ENCODE measurements at places on chromosomes 5 and 9. TPM values are rescaled to one million over a fixed set of nuclear protein-coding genes. Genes with fewer than 3 reads are reported as not detected.
A peak's percentile ranks its signal among the peaks of the same experiment; 100 is the strongest.

- H3K27ac ChIP-seq = peak overlapping the region; percentile 94
- H3K4me1 ChIP-seq = peaks cover 68% of the 10 kb centered on the region
- H3K27me3 ChIP-seq = no peaks in the 10 kb centered on the region
- peak; percentile 78 for DNase-seq
These were observed 15.0 kb downstream of the SEMA4D start for GRCh38 chr9:89482901-89483361.

GRCh38 chr9:79568337-79569101, 3.2 kb upstream of the TLE4 start:
- H3K27ac ChIP-seq = no peak overlapping the region
- no peak for DNase-seq
- H3K4me1 ChIP-seq = no peaks in the 10 kb centered on the region
- H3K27me3 ChIP-seq = no peaks in the 10 kb centered on the region

DNA sequence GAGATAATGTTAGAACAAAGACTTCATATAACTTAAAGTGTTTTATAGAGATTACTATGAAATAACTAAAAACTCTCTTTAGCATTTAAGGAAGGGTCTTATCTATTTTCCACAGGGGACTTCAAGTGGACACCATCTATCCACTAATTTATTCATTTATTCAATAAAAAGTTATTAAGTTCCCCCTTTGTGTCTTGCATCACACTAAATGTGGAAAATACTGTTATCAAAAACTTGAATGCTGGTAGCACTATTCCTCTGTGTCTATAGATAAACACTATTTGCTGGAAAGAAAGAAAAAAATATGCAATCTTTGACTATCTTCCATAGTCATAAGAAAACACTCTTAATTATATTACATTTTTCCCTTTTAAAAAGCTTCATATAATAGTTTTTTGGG, 20.1 kb upstream of the ZNF622 start:
- H3K4me3 ChIP-seq = no peak overlapping the region
- no peak for DNase-seq
- H3K27ac ChIP-seq = peak overlapping the region; percentile 8
- no peaks in the 10 kb centered on the region for H3K36me3 ChIP-seq
- H3K27me3 ChIP-seq = no peaks in the 10 kb centered on the region

- H3K4me3 ChIP-seq = no peak overlapping the region
- no peak for DNase-seq
- no peak overlapping the region for H3K27ac ChIP-seq
- no peaks in the 10 kb centered on the region for H3K4me1 ChIP-seq
These were observed 150.9 kb upstream of the LHFPL2 start for GRCh38 chr5:78799266-78800017.

DNA sequence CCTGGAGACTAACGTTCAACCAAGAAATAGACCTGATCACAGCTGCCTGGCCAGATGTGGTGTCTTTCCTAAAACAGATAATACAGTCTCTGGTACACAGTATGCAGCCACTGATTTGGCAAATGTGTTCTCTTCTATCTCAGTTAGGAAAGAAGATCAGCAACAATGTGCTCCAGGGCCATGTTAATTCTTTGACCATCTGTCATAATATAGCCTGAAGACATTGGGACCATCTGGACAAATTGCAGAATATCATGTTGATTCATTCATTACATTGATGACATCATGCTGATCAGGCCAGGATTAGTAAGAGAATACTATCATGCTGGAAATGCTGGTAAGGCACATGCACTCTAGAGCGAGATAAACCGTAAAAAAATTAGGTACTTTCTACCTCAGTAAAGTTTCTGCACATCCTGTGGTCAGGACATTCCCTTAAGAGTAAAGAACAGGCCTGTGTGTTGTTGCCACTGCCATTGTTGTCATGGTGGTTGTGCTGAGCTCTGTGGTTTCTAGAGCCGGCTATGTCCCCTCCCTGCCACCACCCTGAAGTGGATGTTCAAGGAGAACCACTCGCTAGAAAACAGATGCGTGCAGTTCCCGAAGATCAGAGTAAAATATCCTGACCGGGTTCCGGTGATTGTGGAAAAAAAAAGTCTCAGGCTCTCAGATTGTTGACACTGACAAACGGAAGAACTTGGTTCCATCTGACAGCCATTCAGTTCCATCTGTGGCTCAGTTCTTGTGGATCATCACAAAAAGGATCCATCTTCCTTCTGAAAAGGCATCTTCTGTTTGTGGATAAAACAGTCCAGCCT, 6.4 kb upstream of the JMY start:
- H3K27me3 ChIP-seq = no peaks in the 10 kb centered on the region
- H3K27ac ChIP-seq = no peak overlapping the region
- DNase-seq = no peak
- no peak overlapping the region for H3K4me3 ChIP-seq

TLE4 gene
- 51.9 TPM for total RNA-seq

All from psoas muscle (tissue), 8 donors.